Heart right ventricle (tissue), 16 donors: ENCODE measurements at places on chromosomes 7 and 10. TPM values are rescaled to one million over a fixed set of nuclear protein-coding genes. Genes with fewer than 3 reads are reported as not detected.

The C10orf120 gene
- total RNA-seq: not detected

GRCh38 chr10:15784662-15785300 is 65.1 kb upstream of the ITGA8 start:
- no peak for DNase-seq

GRCh38 chr7:51309361-51310130 is 7.1 kb downstream of the COBL start:
- no peak for DNase-seq

The AKR1C4 gene
- not detected for total RNA-seq

- no peak for DNase-seq
These were observed 50.0 kb upstream of the HGF start for GRCh38 chr7:81819861-81820260.

DNA sequence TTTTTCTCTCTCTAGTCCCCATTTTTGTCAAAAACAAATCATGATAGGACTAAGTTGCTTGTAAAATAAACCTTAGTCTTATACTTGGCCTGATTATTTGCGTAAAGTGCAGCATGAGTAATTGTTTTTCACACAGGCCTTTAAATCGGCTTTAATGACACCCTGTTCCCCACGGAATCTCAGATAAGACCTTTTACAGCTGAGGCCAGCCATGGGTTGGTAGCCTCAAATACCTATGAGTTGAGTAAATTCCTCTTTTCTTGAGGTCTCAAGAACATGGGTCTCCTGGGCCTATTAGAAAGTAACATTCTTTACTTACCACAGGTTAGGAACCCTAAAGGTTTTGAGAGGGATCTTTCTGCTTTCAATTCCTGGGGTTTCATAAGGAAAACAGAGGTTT is 761.0 kb upstream of the PHF14 start:
- no peak for DNase-seq

GRCh38 chr7:155181768-155182167 is 111.6 kb downstream of the HTR5A start:
- no peak for DNase-seq

DNA sequence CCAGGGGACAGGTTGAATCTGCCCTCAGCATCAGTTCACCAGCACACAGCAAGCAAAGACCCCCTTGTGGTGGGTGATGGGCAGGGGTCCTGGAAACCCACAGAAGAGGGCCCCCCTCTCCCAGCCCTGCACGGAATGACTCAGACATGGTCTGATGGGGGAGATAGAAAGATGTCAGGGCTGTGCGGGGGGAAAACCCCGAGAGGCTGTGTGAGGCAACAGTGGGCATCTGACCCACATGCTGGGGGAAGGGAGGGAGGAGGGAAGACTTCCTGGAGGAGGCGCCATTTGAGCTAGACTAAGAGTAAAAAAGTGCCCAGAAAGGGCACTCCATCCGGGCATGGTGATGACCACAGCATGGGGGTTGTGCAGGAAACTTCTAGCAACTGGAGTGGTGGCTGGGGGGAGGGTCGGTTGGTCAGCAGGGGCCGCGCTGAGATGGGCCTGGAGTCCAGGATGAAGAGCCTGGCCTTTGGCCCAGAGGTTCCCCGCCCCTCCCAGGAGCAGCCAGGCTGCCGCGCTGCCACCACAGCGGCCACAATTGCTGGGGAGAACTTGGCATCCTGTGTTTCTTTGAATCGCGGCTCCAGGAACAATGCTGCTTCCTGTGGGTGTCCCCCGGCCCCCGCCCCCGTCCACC is 2.5 kb downstream of the LFNG start:
- peak; percentile 62 for DNase-seq

DNA sequence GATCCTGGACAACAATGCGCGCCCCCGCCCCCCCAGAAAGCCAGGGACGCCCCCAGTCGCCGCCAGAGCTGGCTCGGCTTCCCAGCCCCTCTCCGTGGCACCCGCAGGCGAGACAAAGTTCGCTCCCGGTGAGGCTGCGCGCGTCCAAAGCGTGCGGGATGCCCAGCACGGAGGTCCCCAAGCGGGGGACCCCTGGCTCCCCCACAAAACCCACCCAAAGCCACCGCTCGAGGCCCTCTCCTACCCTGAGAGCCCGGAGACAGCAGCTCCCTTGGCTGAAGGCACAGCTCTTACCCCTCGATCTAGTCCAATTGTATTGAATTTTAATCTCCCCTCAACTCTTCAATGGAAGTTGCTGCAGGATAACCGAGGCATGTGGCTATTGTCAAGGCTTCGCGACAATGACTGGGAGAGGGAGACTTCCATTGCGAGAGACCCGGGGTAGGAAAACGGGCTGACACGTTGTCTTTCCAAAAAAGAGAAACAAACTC is 305.3 kb downstream of the PRPF18 start:
- no peak for DNase-seq

DNA sequence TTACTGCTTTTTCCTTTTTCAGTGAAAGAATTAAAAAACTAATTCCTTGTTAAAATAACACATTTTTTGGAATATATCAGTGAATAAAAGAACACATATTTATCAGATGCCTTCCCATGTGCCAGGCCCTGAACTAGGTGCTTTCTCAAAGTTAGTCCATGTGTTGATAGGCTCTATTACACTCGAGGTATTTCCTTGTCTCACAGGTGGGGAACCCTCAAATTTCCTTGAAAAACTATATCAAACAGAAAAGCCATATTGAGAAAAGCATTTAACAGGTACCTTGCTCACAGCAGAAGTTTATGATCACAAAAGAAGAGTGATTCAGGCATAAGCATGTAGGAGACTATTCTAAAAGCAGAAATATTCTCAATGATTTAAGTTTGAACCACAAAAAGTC is 75.6 kb upstream of the OGDHL start:
- DNase-seq: no peak

GRCh38 chr10:44260286-44260928 is 124.5 kb downstream of the CXCL12 start:
- DNase-seq: no peak

The CFTR gene
- total RNA-seq: 0.52 TPM

DNA sequence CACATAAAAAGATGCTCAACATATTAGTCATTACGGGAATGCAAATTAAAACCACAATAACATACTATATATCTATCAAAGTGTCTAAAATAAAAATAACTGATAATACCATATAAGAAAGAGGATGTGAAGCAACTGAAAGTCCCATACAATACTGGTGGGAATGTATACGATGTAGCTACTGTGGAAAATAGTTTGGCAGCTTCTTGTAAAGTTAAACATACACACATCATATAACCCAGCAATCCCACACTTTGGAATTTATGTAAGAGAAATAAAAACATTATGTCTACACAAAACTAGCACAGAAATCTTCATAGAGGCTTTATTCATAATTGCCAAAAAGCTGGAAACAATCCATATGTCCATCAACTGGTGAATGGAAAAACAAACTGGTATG is 10.5 kb upstream of the COMMD3 start:
- DNase-seq: no peak

- DNase-seq: no peak
These were observed 307.9 kb downstream of the PRKG1 start for GRCh38 chr10:51382181-51382580.

- DNase-seq: no peak
These were observed 17.1 kb downstream of the PNLIPRP2 start for GRCh38 chr10:116637830-116638229.

DNA sequence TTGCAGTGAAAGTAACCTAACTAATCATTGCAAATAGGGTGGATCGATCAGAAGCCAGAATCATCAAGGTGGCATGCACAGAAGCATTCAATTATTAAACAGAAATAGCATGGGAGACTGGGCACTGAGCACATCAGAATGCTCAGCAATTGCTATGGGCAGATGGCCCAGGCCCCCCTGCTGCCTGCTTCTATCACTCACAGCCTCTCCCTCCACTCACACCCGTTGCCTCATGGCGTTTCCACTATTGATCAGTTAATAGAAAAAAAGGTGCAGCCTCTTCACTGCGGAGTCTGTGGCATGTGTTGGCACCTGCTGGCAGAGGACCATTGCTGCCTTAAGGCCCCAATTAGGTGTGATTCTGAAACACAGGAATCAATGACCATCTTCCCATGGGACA is 11.2 kb upstream of the HTR5A start:
- DNase-seq: no peak

DNA sequence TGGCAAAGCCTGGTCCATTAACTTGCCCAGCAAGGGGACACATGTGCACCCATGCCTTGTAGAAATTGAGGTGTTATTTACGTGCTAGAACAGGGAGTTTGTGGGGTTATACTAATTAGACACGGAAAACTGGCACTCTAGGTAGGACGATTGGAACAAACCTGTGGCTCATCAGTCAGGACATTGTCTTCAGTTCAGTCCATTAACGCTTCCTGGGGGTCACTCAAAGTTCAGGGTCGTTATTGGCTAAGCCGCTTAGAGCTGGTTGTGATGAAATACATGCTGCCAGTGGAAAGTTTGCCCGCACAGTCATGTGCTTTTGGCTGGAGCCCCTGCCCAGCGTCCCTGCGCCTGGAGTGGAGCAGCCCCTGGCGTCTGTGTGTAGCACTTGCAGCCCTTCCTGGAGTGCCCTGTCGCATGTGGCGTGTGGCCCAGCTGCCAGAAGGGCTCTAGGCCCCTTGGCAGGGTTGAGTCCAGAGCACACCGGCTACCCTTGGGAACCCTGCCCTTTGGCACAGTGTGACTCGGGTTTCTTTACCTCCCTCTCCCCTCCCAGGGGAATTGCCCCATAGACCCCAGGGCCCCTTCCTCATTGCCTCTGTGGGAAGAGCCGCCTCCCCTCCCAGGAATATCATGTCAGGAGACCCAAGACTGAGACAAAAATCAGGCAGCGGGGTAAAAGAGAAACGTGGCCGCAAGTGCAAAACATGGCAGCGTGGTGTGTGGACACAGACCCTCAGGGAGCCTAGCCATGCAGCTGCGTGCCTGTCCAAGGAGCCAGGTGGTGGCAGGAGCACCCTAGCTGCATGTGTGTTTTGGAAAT is 9.8 kb downstream of the ZNF775 start:
- peak; percentile 69 for DNase-seq

The TMEM229A gene
- total RNA-seq: not detected

The TAX1BP1 gene
- 179 TPM for total RNA-seq

- DNase-seq: peak; percentile 79
These were observed 103.7 kb downstream of the PLXNA4 start for GRCh38 chr7:132472463-132473120.

- no peak for DNase-seq
These were observed 52.5 kb upstream of the COMTD1 start for GRCh38 chr10:75288140-75288711.

DNA sequence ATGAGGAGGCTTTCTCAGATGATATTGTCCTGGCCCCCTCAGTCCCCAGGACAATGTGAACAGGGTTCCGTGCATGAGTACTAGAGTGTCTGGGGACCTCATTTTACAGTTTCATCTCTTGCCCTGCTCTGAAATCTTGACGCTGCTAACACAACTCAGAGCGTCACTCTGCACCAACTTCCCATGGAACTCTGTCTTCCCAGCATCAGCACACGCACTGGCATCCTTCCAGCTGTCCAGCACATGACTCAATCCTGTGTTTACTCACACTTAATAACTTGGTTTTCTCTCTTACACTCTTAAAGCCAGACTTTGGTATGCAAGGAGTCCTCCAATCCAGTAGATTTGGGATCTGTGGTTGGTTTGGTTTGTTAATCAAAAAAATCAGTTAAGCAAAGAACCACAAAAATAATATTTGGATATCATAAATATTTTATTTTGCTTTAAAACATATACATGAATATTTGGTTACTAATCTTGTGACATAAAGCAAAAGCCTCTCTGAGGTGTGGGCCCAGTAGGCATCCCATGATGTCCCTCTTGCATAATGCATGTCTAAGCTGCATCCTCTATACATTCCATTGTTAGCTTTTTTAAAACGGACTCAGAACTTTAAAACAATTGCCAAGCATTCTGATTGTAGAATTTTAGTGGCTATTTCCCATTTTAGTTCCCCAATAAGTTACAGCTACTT is 131.0 kb downstream of the CXCL12 start:
- peak; percentile 70 for DNase-seq

- DNase-seq: no peak
These were observed 62.7 kb upstream of the VIPR2 start for GRCh38 chr7:159207393-159207792.

- DNase-seq: no peak
These were observed 6.2 kb downstream of the PAOX start for GRCh38 chr10:133385214-133385613.

GRCh38 chr10:49167425-49168170 is 20.6 kb downstream of the TMEM273 start:
- no peak for DNase-seq

The OGA gene
- 127 TPM for total RNA-seq

The PRLHR gene
- total RNA-seq: not detected

DNA sequence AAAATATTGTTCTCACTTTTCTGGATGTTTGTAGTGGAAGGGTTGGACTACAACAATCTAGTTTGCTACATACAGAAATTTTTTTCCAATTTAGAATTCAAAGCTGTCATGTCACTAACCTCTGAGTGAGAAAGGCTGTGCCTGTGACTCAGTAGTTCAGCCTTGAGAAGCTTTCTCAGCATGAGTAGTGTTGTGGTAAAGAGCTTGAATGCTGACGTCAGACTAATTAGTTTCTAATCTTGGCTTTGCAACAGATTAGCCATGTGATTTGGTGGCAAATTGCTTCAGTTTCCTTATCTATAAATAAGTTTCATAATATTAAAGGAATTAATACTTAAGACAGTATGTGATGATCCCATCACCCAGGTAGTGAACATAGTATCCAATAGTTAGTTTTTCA is 83.8 kb downstream of the ABCA13 start:
- no peak for DNase-seq

GRCh38 chr7:24029068-24029467 is 254.9 kb upstream of the NPY start:
- DNase-seq: no peak

DNA sequence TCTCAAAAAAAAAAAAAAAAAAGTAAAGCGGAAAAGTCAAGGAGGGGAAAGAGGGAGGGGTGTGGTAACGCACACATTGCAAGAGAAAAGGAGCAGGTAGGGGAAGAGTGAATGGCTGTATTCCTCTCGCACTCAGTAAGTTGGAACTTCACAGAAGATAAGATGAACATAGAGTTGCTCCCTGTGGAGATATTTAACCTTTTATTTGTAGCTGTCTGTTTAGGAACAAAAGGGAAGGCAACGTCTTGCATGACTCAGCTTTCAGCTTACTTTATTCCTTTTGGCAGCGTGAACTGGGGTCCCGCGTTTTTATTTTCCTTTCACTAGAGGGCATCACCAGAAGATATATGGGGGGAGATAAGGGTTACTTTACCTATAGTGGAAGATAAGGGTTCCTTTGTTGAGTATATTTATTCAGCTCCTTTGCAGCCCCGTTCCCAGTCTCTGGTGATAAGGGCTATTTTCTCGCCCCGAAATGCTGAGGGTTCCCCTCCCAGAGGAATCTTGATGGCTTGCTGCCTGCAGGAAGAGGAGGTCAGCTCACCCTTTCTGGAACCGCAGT is 78.5 kb downstream of the APBB1IP start:
- DNase-seq: no peak
